Activated CD4-positive, CD25-positive, alpha-beta regulatory T cell treated with anti-CD3 and anti-CD28 coated beads, Interleukin-2, amount 50 U/mL, for 72 hours (primary cell): ENCODE measurements at places on chromosomes 16 and 17.

GRCh38 chr17:80712606-80713005 lies 168.0 kb downstream of the RPTOR start:
- DNase-seq = no peak

DNA sequence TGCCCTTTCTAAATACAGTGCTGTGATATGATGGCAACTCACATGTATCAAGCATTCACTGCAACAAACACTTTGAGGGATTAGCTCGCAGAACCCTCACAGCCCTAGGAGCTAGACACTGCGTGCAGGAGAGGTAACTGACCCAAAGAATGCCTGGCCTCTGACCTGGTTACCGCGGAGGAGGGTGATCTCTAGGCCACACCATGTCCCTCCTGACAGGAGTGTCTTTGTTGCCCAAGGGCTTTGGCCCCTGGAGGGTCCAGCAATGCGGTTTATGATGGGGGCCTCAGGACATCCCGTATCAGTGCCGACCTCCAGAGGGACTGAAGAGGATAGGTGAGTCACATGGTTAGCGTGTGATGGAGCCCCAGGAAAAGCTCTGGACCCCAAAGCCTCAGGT lies 130.6 kb downstream of the MGAT5B start:
- DNase-seq = no peak

- no peak for DNase-seq
These were observed 2.4 kb downstream of the EFNB3 start for GRCh38 chr17:7707446-7707845.

DNA sequence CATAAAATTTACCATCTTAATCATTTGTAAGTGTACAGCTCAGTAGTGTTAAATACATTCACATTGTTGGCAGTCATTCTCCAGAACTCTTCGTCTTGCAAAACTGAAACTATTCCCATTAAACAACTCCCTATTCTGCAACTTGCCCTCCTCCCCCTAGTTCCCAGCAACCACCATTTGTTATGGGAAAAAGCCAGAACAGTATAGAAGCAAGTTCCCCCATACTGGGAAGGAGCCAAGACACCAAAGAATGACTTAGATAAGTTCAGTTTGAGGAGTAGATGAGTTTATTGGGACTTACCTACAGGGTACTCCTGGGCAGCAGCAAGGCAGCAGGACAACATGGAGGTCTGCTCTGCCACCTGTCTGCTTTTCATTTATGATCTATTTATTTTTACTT lies 39.3 kb upstream of the TEKT1 start:
- no peak for DNase-seq

- no peak for DNase-seq
These were observed 20.8 kb downstream of the TRPV2 start for GRCh38 chr17:16435925-16436886.

DNA sequence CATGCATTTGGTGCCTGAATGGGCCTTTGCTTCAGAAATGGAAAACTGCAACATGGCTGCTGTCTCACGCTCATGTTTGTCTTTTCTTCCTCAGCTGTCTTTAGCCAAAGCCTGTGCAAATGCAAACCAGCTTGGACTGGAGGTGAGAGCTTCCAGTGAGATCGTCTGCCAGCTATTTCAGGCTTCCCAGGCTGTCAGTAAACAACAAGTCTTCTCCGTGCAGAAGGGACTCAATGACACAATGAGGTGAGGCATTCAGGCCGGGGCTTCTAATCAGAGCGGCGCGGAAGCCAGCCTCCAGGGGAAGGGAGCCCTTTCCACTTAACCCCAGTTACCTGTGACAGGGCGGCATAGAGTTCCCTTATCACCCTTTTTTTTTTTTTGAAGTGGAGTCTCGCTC lies 14.3 kb downstream of the CCNF start:
- no peak for DNase-seq

DNA sequence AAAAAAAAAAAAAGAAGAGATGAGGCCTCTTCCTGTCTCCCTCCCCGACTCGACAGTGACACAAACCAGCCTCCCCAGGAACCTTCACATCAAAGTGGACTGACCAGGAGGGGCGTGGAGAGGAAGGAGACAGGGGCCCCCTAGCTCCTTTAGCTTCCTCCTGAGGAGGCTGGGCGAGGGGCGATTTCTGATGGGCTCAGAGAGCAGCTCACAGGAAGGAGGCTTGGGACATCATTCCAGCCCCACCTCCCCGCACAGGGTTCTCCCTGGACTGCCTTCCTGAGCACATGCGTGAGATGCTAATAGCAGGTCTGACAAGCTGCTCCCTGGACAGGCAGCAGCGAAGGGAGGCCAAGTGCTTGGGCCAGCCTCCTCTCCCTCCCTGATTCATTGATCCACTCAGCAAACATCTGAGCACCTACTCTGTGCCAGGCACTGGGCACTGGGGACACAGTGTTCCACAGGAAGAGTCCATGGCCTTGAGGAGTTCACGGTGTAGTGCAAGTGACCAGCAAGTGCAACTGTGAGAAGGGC lies 14.4 kb upstream of the DOK4 start:
- DNase-seq = no peak

GRCh38 chr17:18916816-18917500 lies 35.0 kb upstream of the SLC5A10 start:
- DNase-seq = no peak

DNA sequence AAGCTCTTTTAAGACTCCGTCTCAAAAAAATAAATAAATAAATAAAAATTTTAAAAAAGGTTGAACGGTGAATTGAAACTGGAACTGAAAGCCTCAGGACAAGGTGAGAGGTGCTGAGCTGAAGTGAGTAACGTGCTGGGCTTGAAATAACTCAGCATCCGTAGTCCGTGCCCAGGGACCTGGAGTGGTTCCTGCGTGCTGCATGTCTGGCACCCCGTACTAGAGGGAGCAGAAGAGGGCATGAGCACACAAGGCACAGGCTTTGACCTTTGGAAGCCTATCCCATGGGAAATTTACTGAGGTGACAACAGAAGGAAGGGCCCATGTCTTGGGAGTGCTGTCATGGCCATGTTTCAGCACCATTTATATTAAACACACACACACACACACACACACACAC lies 4.5 kb upstream of the MEIOB start:
- DNase-seq = no peak

- no peak for DNase-seq
These were observed 18.9 kb upstream of the P2RX1 start for GRCh38 chr17:3935140-3935542.

DNA sequence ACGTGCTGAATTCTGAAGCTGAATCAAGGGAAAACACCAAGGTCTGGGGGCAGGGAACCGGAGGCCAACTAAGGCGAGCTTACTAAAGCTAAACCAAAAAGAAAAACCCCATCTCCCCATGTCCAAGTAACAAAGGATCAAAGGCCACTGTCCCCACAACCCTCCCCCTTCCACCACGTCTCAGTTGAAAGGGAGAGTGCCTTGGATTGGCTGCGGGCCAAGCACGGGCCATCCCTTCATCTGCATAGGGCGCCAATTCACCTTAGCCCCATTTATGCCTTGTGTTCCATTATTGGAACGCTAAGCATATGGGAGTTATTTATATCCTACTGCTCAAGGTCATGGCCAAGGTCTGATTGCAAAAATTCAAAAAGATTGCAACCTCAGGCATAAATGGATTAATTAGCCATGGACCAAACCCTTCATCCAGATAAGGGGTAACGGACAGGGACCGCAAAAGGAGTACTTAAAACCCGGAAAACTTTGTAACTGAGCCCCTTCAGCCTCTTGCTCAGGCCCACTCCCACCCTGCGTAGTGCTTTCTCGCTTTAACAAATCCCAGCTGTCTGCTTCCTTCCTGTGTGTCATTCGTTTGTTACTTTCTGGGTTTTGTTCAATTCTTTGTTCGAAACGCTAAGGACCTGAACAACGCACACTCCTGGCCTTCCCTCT lies 740 bp upstream of the ATP6V0D1 start:
- DNase-seq = peak; percentile 71

GRCh38 chr16:12677502-12677901 lies 126.2 kb downstream of the CPPED1 start:
- DNase-seq = no peak
